Cardiac muscle cell (in vitro differentiated cells and primary cell): ENCODE measurements at places on chromosomes 2 and 18. TPM values are rescaled to one million over a fixed set of nuclear protein-coding genes. Genes with fewer than 3 reads are reported as not detected.
A peak's percentile ranks its signal among the peaks of the same experiment; 100 is the strongest.

STARD6 gene
- not detected in 2 replicates for total RNA-seq

HOXD4 gene
- total RNA-seq: not detected in 2 replicates

HOXD12 gene
- total RNA-seq: not detected in 2 replicates

LYG2 gene
- total RNA-seq: not detected in 2 replicates

ELOA2 gene
- not detected in 2 replicates for total RNA-seq

CTDP1 gene
- total RNA-seq: 22.2 and 30.2 TPM in 2 replicates

DCC gene
- 0.14 and 0.27 TPM in 2 replicates for total RNA-seq

RUFY4 gene
- total RNA-seq: not detected in 2 replicates

ACTR2 gene
- 27.1 and 29.5 TPM in 2 replicates for total RNA-seq

MEIS1 gene
- 92.6 and 115 TPM in 2 replicates for total RNA-seq

DNA sequence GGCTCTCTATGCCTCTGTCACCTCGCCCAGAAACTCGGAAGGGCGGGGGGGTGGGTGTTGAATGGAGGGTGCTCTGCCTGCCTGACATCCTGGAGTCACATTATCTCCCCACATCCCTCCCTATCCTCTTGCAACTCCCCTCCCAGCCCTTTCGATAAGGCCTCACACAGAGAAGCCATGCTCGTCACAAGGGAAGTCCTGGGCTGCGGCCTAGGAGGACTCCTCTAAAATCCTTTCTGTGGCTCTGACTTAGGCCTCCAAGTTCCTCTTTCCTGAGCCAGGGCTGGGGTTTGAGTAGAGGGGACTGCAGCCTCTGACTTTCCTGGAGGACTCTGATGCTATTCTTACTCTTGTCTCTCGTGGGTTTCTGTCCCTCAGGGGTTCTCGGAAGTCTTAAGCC, 75.0 kb upstream of the PKDCC start:
- H3K36me3 ChIP-seq: no peaks in the 10 kb centered on the region
- peaks cover 2% of the 10 kb centered on the region for H3K4me1 ChIP-seq

GRCh38 chr2:220162320-220162719, 534.9 kb downstream of the SLC4A3 start:
- no peaks in the 10 kb centered on the region for H3K36me3 ChIP-seq
- peak; percentile 53 for DNase-seq
- H3K27ac ChIP-seq: no peak overlapping the region

DNA sequence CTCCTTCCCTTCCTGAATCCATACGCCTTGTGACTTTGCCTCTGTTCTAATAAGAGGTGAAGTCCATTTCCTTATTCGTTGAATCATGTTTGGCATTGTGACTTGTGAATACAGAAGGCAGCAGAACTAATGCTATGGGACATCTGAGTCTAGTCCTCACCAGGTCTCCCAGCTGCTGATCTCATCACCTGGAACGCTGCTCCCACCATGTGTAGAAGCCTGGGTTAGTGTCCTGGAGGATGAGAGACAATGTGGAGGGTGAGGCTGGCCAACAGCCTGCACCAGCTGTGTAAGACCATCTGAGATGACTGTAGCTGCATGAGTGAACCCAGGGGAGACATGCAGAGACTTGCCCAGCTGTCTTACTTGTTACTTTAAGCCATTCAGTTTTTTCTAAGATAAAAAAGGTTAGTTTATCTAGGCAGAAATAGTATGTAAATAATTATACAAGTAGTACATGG, 3.5 kb upstream of the HAAO start:
- no peaks in the 10 kb centered on the region for H3K4me1 ChIP-seq
- H3K36me3 ChIP-seq: no peaks in the 10 kb centered on the region
- no peak overlapping the region for H3K4me3 ChIP-seq
- no peak overlapping the region for H3K27ac ChIP-seq

DNA sequence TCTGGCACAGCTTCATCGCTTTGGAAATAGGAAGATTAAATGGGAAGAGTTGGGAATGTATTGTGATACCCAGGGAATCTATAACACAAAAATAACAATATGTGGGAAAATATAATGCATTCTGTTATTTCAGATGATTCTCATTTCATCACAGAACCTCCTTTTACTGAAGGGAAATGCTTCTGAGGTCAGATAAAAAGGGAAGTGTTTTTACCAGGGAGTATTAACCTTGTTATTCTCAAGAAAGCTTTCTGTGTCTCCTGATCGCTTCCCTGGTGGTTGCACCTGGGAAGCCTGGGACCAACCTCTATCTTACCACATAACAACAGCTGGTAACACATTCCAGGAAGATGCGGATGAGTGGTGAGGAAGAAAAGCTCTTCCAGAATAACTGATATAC, 47.2 kb downstream of the SCG2 start:
- DNase-seq: no peak
- H3K27ac ChIP-seq: no peak overlapping the region
- H3K36me3 ChIP-seq: no peaks in the 10 kb centered on the region
- no peak overlapping the region for H3K4me3 ChIP-seq
- H3K4me1 ChIP-seq: no peaks in the 10 kb centered on the region

- H3K4me1 ChIP-seq: peaks cover 15% of the 10 kb centered on the region
- H3K27me3 ChIP-seq: peaks cover 28% of the 10 kb centered on the region
Measured at GRCh38 chr2:73111073-73112025, 1.4 kb downstream of the RAB11FIP5 start.

DNA sequence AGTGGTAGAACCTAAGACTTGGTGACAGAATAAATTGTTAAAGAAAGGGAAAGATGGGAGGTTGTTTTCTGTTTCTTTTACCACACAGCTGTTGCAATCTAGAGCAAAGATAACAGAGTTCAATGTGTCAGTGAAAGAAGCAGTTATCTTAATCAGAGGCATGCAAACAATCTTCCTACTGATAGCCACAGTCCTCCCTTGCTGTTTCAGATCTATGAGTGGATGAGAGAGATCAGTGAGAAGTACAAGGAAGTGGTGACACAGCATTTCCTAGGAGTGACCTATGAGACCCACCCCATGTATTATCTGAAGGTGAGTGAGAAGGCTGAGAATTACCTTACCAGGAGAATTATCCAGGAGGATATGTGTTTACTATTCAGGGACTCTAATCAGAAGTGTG, 15.9 kb downstream of the CPO start:
- H3K36me3 ChIP-seq: no peaks in the 10 kb centered on the region
- H3K4me1 ChIP-seq: peaks cover 12% of the 10 kb centered on the region
- DNase-seq: peak; percentile 4
- H3K27me3 ChIP-seq: no peaks in the 10 kb centered on the region
- H3K4me3 ChIP-seq: no peak overlapping the region

GRCh38 chr18:65750389-65751154, at the start of gene CDH7:
Gene CDH7, plus strand, starts transcription at chr18:65751012. Its CDS starts 11,831 bp downstream, at chr18:65762843.
- H3K36me3 ChIP-seq: no peaks in the 10 kb centered on the region
- H3K4me3 ChIP-seq: peak within 1 kb of the TSS; percentile 76
- H3K4me1 ChIP-seq: peaks cover 5% of the 10 kb centered on the region
- DNase-seq: no peak
- H3K27ac ChIP-seq: no peak within 1 kb of the TSS
- H3K27me3 ChIP-seq: peaks cover 56% of the 10 kb centered on the region

- H3K4me1 ChIP-seq: no peaks in the 10 kb centered on the region
- H3K27me3 ChIP-seq: no peaks in the 10 kb centered on the region
- H3K4me3 ChIP-seq: no peak overlapping the region
- no peak for DNase-seq
- H3K27ac ChIP-seq: no peak overlapping the region
- no peaks in the 10 kb centered on the region for H3K36me3 ChIP-seq
Measured at GRCh38 chr18:55076643-55077218, 117.5 kb upstream of the CCDC68 start.

DNA sequence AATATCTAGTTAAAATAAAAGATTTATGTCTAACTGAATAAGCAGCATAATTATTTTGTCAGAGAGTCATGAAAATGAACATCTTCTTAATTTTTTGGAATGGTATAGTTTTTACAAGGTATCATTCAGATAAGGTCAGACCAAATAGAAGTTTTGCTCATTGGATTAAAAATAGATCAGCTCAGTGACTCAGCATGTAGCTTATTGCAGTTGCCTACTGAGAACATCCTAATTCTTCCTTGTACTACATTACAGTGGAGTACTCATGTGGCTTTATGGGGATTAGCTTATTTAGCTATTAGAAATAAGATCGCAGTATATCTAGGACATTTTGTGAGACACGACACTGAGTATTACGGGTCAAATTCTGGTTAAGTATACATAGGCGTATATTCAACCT, 38.2 kb upstream of the PPM1B start:
- H3K4me3 ChIP-seq: no peak overlapping the region
- no peaks in the 10 kb centered on the region for H3K27me3 ChIP-seq
- H3K27ac ChIP-seq: no peak overlapping the region
- no peaks in the 10 kb centered on the region for H3K4me1 ChIP-seq
- DNase-seq: no peak

DNA sequence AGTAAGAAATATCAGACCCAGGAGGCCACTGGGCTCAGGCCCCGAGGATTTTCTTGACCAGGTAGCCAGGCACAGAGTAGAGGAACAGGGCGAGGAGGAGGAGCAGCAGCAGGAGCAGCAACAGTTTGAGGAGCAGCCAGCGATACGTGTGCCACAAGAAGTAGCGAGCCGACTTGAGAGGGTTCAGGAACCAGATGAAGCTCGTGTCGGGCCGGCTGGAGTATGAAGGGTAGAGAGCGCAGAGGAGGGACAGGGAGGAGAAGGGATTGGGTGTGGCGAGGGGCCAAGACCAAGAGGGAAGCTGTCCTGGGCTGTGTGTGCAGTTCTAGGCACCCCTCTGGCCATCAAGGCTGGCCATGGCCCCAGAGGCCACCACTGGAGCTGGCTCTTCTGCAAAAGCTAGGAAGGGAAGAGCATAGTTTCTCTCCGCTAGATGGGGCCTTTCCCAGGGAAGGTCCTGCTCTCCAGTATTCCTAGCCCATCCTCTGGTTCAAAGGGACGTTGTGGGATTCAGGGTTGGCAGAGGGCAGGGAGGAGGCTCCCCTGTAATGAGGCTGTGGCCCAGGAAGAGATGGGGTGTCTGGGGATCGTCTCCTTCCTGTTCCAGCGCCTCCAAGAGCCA, 17.8 kb downstream of the OTOF start:
- peaks cover 6% of the 10 kb centered on the region for H3K4me1 ChIP-seq
- no peaks in the 10 kb centered on the region for H3K27me3 ChIP-seq
- H3K27ac ChIP-seq: no peak overlapping the region
- DNase-seq: no peak
- no peaks in the 10 kb centered on the region for H3K36me3 ChIP-seq
- no peak overlapping the region for H3K4me3 ChIP-seq

DNA sequence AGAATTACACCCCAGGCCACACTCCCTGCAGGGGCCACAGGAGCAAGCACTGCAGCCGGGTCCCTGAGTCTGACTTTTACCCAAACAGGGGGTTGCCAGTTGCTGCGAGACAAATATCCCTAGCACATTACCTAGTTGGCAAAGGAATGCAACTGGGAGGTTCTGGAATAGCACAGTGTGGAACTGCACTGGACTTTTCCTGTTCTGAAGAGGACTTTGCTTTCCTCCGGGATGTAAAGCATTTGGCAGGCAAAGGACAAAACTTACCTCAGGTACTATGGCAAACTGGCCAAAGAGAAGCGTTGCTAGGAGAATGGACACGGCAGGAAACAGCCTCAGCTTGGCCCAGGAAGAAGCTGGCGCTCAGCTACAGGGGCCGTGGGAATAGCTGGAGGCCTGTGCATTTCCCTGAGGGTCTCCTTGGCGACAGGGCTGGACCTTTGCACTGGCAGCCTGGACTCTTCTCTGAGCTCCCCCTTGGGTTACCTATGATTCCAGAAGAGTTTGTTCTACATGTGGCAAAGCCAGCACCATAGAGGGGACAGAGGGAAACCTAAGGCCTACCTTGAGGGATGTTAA, 45.0 kb downstream of the BCL11A start:
- DNase-seq: no peak
- H3K27ac ChIP-seq: no peak overlapping the region
- H3K4me1 ChIP-seq: peaks cover 8% of the 10 kb centered on the region
